ENCODE measurements at places on chromosomes 11 and 22.
A peak's percentile ranks its signal among the peaks of the same experiment; 100 is the strongest.

- H3K4me1 ChIP-seq, result no peaks in the 10 kb centered on the region
- no peak overlapping the region for H3K4me3 ChIP-seq
- H3K27me3 ChIP-seq, result no peaks in the 10 kb centered on the region
- H3K36me3 ChIP-seq, result peaks cover 7% of the 10 kb centered on the region
Observed at GRCh38 chr22:20756846-20757245, 17.1 kb upstream of the SERPIND1 start.

DNA sequence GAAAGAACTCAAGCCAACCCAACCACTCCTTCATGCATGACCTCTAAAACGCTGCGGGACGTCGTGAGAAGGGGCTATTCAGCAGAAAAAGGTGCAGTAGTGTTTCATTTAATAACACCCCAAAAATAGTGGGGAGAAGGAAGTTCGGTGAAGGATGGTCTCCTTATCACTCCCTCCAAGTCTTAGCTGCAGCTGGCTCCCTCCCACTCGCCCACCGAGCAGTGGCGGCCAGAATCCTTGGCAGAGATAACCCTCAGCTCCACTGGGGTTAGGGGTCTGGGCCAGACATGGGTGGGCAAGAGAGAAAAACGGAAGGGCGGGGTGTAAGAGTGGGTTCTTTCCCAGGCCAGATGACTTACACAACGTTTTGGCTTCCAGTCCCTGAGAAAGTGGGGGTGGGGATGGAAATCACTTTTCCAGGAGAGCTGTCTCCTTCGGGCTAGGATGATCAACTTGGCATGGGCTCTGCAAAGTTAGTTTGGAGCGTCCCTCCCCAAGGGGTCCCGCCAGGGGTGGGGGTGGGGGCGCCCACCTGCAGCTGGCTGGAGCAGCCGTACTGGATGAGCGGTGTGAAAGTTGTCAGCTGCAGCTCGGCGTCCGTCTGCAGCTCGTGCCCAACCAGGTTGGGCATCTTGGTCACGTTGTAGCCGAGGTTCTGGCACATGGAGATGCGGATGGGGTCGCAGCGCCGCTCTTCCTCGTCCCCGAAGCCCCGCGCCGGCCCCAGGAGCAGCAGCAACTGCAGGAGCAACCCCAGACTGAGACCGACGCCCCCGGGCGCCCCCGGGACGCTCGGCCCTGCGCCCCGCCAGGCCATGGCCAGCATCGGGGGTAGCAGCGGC is 705 bp downstream of the FZD4 start:
- H3K4me3 ChIP-seq, result peak overlapping the region; percentile 49
- peaks cover 12% of the 10 kb centered on the region for H3K4me1 ChIP-seq
- peaks cover 49% of the 10 kb centered on the region for H3K27me3 ChIP-seq
- H3K27ac ChIP-seq, result no peak overlapping the region

GRCh38 chr22:43473031-43473430 is 61.2 kb downstream of the MPPED1 start:
- no peak overlapping the region for H3K27ac ChIP-seq
- no peak for DNase-seq
- no peak overlapping the region for H3K4me3 ChIP-seq
- H3K36me3 ChIP-seq, result no peaks in the 10 kb centered on the region
- no peaks in the 10 kb centered on the region for H3K4me1 ChIP-seq

DNA sequence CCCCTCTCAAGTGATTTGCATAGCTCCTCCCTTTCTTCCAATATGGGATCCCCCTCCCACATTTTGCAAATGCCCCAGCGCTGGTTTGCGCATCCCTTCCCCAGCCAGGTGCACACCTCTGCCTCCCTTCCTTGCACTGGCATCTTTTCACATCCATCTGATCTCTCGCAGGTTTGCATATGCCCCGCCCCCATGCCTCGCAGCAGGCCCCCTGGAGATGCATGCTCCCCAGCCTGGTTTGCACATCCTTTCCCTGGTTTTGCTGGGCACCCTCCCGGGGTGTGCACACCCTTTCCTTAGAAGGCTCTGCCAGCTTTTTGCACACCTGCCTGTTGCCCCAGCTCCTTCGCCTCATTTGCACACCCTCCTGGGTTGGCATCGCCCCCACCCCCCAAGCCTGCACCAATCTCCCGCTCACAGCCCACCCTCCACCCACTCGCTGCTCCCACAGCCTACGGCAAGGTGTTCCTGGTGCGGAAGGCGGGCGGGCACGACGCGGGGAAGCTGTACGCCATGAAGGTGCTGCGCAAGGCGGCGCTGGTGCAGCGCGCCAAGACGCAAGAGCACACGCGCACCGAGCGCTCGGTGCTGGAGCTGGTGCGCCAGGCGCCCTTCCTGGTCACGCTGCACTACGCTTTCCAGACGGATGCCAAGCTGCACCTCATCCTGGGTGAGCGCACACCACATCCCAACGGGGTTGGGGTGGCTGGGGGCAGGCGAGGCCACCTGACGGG is 917 bp downstream of the RPS6KA4 start:
- H3K4me1 ChIP-seq, result peaks cover 36% of the 10 kb centered on the region
- no peaks in the 10 kb centered on the region for H3K27me3 ChIP-seq
- H3K27ac ChIP-seq, result peak overlapping the region; percentile 47

Measured in activated CD4-positive, alpha-beta T cell treated with anti-CD3 and anti-CD28 coated beads for 36 hours (primary cell).